Heart left ventricle (tissue), 16 donors: ENCODE measurements at places on chromosomes 7 and 10.

- DNase-seq, result no peak
These were observed 25.0 kb downstream of the EGFR start for GRCh38 chr7:55043691-55044370.

- no peak for DNase-seq
These were observed 315.3 kb downstream of the SNX13 start for GRCh38 chr7:17625043-17625442.

DNA sequence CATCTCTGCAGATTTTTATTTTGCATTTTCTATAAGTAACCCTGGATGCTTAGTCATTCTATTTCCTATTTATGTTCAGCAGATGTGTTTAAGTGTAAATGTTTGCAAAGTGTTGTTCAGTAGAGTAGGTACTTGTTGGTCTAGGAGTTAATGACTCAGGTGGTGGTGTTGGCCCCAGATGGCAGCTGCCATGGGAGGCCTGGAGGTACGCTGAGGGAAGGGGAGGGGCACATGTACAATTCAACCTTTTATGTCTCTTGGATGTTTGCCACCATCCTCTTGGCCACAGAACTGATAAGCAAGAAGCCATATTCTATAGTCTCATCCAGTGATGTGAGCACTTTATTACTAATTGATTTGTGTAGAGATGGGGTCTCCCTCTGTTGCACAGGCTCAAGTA is 68.1 kb upstream of the SLC39A12 start:
- no peak for DNase-seq

- no peak for DNase-seq
These were observed 87.2 kb upstream of the A1CF start for GRCh38 chr10:50972591-50972990.

- peak; percentile 97 for DNase-seq
These were observed 109.7 kb downstream of the RALA start for GRCh38 chr7:39732837-39733804.

- DNase-seq, result no peak
These were observed 21.8 kb upstream of the SDK1 start for GRCh38 chr7:3279147-3279818.

DNA sequence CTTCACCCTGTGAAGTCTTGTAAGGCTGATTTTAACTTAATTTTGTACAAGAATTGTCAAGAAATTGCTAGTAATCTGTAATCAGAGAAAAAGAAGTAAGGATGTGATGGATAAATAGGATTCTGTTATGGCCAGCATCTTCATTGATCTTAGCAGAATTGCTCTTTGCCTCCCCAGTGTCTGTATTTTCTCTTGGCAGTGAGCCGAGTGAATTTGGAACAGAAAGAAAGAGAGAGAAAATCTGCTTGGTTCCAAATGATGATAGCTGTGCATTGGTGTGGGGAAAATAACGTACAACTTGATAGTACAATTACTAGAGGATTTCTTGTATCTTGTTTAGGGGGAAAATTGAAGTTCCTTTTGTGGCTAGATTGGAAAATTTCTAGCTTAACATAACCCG is 34.6 kb downstream of the VTI1A start:
- no peak for DNase-seq

DNA sequence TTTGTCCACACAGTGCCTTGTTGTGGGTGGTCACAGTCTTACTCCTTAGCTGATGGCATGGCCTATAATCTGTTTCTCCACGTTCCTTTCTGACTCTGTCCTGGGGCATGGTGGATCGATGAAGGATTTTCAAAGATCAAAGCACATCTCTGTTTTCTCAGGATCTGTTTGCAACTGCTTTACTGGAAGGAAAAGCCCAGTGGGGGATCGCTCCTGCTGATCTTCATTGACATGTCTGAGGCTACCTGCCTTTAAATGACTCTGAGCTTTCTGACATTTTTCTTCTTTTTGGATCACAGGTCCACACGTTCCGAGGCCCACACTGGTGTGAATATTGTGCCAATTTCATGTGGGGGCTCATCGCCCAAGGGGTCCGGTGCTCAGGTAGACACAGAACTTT is 68.0 kb upstream of the PRR15 start:
- DNase-seq, result no peak

DNA sequence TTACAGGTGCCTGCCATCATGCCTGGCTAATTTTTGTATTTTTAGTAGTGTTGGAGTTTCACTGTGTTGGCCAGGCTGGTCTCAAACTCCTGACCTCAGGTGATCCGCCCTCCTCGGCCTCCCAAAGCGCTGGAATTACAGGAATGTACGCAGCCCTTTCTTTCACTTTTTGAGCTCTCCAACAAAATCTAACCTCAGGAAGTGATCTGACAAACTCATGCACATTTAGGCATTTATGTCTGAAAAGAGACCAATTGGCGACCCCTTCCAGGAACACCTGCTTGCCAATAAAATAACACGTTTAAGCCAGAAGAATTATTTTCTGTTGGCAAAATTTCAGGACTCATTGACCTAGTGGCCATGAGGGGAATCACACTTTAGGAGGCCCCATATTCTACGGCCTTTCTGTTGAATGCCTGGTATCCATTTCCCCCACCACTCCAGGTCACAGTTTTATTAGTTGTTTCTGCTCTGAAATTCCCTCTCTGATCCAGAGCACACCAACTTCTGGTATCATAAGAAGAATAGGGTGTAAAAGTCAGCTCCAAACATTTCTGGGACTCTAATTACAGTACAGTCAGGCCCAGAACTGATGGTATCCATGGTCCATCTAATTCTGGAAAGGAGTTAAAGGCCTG is 65.8 kb upstream of the FRMD4A start:
- DNase-seq, result no peak

DNA sequence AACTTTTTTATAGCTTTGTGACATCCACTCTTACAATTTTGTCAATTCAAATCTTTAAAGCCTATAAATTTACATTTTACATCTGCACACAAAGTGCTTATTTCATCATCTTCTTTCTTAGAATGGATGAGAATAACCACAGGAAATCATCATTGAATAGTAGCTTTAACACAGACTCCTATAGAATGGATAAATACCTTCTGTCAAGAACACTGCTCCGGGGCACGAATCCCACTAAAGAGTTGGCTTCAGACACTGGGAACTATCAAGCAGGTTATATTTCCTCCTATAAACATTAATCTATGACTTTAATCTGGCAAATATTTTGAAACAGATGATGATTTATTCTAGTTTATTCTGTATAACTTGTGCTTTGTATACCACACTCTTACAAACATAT is 269.7 kb upstream of the TPK1 start:
- no peak for DNase-seq

GRCh38 chr10:110209454-110209925 is 2.1 kb downstream of the MXI1 start:
- peak; percentile 69 for DNase-seq

DNA sequence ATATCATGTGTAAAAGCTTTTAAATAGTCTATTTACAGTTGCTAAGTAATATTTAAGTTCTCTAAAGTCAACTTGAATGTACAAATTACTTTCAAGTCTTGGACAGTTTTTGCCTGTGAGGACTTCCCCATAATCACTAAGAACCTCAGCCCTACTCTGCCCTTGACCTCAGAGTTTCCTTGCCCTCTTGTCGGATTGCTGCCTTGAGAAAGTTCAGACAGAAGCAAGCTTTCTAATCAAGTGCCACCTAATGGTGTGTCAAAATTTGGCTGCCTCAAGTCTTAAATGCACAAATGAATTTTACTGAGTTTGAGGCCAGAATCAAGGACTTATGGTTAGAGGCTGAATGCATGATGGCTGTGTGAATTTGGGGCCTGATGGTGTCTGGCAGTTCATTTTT is 88.3 kb upstream of the KAT6B start:
- no peak for DNase-seq

- DNase-seq, result no peak
These were observed 28.0 kb upstream of the SRRM3 start for GRCh38 chr7:76173566-76174205.

GRCh38 chr10:6607182-6607581 is 27.1 kb upstream of the PRKCQ start:
- DNase-seq, result no peak

DNA sequence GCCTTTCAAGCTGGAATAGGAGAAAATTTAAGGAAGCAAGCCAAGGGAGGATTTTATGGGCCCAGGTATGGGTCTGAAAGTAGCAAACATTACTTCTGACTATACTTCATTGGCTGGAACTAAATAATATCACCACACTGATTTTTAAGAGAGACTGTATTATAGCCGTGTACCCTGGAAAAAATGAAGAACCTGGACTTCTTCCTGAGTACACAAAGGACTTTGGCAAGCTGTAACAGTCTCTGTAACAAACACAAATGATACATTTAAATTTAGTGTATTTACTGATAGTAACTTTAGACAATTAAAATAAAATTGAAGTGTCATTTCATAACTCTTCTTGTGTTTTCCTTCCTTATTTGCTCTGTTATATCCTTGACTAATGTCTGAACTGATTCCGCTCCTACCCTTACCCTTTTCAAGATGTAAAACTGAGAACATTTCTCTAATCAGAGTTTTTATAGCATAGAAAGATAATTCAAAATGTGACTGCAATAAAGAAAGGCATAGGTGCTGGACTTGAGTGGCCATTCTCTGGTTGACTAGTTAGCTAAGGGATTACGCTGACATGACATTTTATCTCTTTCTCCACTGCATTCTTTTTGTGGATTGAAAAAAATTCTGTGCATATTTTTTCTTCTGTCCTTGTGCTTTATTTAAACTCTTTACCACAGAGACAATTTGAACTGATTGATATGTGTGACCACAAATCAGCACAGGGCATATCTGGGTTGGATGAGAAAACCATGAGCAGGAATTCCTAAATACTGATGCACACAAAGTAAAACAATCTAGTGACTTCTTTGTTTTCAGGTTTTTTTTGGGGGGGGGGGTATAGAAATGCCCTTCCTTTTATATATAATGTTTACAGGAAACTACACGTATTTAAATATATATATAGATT is 349.7 kb downstream of the MDFIC start:
- DNase-seq, result no peak

DNA sequence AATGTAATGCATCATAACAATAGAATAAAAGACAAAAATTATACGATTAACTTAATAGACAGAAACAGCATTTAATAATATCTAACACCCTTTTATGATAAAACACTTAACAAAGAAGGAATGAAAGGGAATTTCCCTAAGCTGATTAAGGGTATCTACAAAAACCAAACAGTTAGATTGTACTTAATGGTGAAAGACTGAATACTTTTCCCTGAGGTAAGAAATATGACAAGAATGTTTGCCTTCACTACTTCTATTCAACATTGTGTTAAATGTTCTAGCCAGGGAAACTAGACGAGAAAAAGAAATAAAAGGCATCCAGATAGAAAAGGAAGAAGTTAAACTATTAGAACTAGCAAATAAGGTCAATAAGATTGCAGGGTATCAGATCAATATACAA is 276.9 kb downstream of the BAMBI start:
- no peak for DNase-seq

DNA sequence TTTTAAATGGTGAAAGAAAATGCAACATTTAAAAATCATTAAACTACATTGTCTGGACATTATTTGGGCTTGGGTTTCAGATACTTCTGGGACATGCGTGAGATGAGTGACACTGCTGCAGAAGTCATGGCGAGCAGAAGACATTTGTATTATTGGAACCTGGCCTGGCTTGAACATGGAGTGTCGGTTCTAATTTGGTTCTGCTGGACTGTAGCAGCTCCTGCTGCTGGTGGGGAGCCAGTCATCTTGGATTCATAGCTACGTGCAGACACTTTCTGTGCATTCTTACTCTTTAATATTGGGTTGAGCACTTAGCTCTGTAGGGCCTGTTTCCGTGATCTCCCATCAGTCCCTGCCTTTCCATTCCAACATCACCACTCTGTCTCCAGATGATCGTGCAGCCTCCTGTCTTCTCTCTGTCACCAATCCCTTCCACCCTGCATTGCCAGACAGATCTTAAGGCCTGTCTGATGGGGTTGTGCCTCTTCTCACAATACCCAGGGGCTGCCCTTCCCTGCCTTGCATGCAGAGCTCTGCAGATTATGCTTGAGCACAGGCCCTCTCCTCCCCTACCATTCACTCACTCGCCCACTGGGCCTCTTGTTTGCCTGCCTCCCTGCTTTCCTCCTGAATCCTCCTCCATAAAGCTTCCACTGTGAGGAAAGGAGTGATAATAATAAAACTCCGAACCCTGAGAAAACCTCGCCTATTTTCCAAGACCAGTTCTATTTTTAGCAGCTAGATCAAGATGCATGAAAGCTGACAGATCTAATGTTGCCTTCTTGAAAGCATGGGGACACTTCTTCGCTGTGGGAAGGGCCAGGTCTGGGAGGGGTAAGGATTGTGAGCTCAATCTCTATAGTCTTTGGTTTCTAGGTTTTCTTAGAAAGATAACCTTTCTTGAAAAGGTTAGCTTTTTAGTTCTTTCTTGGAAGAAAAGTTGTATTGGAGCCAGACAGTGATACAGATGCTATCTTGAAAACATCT is 32.9 kb downstream of the CELF2 start:
- no peak for DNase-seq

GRCh38 chr10:13862546-13863233 is 275.9 kb downstream of the PRPF18 start:
- no peak for DNase-seq

GRCh38 chr7:4237296-4238235 is 444.5 kb upstream of the FOXK1 start:
- no peak for DNase-seq

GRCh38 chr7:148665221-148665620 is 33.5 kb upstream of the CUL1 start:
- DNase-seq, result no peak

DNA sequence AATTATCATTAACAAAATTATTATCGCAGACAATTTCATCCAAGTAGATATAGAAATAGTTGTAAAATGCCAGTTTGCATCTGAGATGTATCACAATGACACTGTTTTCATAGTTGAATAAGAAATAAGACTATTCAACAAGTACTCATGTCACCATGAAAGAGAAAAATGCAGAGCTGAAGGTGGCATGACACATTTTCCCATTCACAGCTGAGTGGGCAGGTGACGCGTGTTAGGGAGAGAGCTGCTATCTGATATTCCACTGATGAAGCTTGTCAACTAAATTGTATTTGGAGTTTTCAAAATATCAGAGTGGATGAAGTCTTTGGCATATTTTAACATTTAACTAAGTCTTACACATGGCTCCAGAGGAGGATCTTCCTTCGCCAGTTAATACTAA is 70.3 kb upstream of the HDAC9 start:
- DNase-seq, result no peak

GRCh38 chr7:134916171-134916883 is 70.0 kb upstream of the AGBL3 start:
- DNase-seq, result no peak

DNA sequence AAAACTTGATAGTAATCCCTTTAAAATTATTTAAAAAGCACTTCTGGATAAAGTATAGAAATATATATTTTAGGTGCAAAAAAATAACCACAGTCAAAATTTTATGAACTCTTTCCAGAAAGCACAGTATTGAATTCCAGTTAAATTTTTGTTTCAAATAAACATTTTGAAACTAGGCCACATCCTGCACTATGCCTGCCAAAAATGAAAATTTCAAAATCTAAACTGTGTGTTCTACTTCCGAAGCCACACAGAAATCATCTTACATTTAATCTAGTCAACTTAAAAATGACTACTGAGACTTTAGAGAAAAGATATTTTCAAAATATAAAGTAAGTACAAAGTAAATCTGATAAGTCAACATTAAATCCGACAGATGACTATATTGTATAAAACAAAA is 50.0 kb downstream of the MAGI2 start:
- DNase-seq, result no peak

- no peak for DNase-seq
These were observed 58.0 kb downstream of the ESYT2 start for GRCh38 chr7:158771213-158771834.
